ENCODE measurements at places on chromosomes 2 and 18.

DNA sequence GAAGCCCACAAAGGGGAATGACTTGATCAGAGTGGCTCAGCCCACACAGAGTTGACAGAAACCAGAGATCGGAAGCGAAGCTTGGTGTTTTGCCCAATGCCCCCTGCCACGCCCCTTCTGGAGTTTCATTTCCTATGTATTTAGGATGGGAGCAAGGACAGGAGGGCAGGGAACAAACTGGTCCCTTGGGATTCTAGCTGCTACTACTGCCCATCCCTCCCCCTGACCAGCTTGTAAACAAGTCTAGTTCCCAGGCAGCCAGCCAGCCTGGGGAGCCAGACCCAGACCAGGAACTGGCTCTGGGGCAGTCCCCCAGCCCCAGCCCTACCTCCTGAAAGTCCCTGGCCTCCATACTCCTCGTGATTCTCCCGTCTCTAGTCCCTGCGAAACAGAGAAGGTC is 8.3 kb downstream of the WNT6 start:
- DNase-seq: no peak

DNA sequence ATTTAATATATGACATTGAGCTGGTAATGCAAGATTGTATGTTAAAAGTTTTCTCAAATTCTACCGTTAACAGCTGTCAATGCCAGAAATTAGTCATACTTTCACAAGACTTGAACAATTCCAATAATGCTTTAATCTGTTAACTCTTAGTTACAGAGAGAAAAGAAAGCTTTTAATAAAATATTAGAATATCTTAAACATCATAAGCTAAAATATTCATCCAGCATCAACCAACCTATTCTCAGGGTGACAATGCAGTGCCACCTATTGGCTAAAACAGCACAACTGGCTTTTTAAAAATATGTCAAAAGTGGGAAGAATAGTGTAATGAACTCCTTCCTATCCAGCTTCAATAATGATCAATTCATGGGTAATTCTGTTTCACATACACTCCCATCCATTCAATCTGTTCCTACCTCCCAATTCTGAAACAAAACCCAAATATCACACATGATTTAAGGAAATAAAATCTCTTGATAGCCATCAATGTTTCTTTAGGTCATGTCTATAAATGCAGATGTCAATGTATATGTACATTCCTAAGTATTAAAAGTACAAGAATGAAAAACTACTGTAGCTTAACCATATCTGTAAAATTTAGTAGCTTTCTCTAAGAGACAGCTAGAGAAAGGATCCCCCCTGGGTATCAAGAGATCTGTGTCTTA is 79.8 kb upstream of the CCDC141 start:
- DNase-seq: peak; percentile 51

GRCh38 chr2:64029116-64029665 is 10.0 kb upstream of the VPS54 start:
- no peak for DNase-seq

DNA sequence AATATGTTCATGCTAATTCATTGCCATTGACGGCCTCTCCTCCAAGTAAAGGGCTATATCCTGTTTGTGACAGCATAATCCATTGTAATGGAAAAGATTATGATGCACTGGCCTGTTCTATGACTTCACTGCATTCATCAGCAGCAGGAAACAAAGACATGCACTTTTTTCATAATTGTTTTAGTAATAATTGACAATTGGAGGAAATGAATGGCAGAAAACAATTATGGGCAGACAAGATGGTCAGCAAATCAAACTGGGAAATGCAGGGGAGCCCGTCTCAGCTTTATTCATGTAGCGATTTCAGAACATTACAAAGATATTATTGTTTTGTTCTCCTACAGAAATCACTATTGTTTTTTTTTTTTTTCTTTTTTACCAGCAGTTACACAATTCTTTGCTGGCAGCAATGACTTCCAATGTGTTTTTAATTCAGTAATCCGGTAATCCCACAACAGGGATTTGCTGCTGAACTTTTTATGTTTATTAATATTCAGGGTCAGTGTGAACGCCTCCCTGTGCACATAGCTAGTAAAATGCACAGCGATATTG is 33.8 kb upstream of the RASGRP3 start:
- peak; percentile 93 for DNase-seq

DNA sequence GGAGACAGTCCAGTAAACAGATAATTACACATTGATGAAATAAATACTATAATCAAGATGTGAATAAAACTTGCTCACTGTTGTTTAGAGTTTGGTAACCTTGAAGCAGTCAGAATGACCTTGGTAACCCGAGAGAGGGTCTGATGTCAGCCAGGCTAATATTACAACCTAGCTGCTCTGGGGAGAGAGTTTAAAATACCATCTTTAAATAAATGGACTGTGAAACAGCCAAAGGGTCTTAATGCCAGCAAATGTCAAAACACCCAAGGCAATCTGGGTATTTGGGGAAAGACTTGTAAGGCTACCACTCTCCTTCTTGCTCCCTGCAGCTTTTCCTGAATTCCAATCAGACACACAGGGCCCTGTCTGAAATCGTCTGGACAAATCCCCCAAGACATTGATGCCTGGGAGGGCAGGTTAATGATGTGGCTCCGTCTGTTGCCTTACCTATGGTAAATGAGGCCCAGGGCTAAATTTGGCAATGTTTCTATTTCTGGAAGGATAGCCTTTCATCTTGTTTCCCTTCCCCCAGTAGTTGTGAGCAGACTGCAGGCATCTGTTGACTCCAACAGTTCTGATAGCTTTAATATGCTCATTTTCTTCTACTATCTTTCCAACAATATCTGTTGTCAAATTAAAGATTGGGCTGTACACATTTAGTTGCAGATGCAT is 43.0 kb upstream of the ITGB6 start:
- no peak for DNase-seq

DNA sequence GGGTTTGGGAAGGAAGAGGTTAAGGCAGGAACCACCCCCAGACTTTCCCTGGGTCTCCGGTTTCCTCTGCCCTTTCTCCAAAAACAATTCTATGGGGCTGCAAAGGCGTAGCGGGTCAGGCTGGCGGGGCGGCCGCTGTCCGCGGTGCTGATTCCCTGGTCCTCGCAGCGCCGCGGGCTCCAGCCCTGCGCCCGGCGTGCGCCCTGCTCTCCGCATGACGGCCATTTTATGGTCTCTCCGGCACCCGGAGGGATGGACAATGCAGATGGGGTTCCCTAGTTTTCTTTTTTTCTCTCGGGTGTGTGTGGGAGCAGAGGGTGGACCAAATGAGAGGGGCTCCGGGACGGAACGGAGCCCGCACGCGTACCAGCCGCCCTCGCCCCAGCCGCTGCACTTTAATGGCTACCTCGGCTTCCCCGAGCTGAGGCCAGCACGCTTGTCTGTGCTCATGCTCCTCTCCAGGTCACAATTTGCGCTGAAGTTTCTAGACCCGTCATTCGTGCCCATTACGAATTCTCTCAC is 1.6 kb downstream of the ST8SIA3 start:
- DNase-seq: peak; percentile 63

DNA sequence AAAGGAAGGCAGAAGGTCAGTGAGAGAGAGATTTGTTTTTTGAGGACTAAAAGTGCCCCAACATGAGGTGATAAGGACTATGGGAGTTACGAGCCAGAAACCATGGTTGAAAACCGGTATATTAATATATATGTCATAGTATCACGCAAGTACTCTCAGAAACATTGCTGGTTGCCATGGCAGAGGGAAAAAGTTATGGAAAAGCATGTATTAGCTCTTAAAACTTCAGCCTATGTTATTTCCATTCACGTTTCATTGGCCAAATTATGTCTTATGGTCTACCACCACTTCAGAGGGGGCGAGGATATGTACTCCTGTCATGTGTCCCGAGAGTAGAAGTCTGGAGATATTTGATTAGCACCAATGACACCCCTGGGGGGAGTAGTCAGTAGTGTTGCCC is 125.9 kb downstream of the LTBP1 start:
- DNase-seq: no peak

All from dermis blood vessel endothelial cell (primary cell).